ENCODE measurements at places on chromosomes 2 and 18.

DNA sequence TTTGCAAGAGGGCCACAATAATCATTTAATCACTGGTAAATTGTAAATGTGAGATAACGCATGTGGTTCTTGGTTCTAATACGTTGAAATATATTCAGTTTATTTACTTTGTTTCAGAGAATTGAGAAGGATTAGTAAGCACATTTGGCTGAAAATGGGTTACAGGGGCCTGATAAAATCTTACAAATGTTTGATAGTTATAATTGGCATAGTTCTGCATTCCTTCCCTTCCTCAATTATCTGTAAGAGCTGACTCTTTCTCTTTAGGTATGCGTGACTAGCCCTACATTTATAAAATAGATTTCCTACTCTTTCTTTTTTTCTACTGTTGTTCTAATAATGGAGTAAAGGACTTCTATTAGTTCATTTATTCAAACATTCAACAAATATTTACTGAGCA lies 685.2 kb downstream of the NUP35 start:
- no peak for DNase-seq

DNA sequence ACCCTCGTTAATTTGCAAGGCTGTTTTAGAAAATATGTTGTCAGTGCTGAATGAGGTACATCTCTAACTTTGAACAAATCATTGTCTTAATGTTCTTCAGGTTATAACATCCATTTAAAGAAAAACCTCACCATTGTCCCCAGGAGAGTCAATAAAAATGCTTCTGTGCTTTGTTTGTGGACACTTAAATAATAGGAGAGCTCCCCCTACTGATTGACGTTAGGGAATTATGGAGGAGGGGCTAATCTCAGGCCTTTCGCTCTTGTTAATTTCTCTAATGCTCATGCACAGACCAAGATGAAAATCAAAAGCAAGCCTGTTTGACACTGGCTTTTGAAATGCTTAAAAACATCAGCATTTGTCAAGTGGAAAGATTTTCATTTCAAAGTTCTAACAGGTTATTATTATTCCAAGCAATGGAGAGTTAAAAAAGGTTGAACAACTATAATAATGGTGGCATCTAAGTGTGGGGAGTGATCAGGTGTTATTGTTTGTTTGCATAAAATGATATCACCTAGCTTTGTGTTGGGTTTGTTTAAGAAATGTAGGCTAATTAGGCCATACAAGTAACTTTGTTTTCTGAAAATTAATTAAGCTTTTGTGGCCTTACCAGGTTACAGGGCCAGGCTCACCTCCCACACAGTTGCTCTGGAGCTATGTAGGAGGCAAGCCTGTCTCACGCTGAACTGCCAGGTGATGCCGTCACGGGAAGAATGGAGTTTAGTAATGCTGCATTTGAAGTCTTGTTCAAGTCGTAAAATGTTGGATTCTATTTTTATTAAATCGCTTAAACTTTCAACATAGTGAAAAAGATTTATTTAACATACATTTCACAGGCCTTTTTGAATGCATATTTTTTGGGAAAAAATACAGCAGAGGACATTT lies 51.7 kb upstream of the SMIM21 start:
- peak; percentile 64 for DNase-seq

DNA sequence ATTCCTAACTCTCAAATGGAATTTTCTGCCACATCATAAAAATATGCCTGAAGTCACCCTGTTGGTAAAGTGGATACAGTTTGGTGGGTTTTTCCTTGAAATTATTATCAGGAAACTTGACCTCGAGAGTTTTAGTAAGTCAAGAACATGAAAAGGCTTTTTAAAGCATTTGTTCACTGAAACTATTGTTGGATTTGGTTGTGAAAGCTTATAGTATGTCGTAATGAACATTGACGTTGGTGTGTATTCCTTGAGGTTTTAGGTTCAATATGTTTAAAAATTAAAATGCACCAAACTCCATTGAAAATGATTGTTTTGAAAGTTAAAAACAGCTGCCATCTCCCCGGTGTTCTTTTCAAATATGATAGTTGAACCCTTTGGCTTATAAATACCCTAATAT lies 30.8 kb downstream of the AOX1 start:
- no peak for DNase-seq

- no peak for DNase-seq
Observed at GRCh38 chr18:76882146-76882545, 59.8 kb downstream of the ZNF236 start.

- DNase-seq, result no peak
Observed at GRCh38 chr2:182608181-182608845, 107.7 kb upstream of the DNAJC10 start.

- no peak for DNase-seq
Observed at GRCh38 chr18:66264130-66264529, 339.8 kb downstream of the CDH19 start.

DNA sequence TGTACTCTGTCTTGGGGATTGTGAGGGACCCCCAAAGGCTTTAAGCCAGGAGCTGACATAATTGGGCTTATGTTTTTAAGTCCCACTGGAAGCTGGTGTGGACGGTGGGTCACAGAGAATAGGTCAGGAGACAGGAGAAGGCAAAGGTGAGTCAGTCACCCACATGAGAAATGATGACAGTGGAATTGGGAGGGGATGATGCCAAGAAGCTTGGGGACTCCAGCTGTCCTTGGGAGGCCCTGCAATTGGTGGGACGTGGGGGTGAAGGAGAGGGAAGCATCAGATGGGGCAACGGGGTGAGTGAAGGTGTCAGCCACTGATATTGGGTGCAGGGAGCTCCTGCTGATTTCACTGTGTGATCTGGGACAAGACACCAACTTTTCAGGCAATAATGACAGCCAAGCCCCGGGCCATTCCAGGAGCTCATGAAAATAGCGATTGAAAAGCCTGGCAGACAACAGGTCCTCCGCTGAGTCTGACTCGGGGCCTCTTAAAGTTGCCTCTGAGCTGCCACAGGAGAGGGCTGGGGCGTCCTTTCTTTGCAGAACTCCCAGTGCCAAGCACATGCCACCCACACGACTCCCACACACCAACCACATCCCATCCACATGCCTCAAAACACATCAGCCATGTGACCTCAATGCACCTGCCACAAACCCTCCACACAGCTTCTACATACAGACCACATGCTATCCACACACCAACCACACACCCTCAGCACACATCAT lies 13.4 kb downstream of the TNS1 start:
- DNase-seq, result no peak

- no peak for DNase-seq
Observed at GRCh38 chr2:43051338-43051737, 175.1 kb downstream of the ZFP36L2 start.

DNA sequence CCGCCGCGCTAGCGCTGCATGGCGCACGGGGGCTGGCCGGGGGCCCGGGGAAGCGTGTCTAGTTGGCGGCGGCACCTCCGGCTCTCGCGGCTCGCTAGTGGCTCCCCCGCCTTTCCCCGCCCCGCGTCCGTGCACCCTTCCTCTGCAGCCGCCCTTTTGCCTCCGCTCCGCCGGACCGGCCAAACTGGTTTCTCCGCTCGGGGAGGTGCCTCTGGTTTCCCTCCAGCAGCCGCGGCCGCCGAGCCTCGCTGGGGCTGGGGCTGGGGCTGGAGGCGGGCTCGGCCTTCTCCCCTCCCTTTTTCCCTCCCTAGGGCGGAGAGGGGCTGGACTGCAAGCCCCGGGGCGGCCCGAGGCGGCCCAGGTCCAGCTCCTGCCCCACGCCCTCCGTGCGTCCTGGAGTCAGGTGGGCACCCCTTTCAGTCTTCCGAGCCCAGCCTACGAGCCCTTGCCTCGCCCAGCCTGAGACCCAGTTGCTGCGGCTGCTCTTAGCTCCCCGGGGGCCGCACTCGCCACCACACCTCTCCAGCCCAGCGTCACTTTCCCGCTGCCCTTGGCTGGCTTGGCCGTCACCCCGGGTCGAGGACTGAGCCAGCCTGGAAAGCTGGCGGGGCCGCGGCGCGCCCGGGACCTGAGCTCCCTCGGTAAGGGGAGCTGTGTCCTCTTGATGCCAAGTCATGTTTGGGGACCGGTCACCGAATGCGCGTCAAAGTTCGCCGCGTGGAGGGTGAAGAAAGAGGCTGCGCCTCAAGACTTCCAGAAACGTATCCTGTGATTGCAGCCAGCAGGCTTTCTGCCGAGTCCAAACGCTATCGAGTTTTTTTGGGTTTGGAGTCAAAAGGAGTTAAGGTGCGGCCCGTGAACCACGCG lies at the start of gene ATP8B1:
Gene ATP8B1 (minus strand): TSS at position 213 of the 867 bp plus-strand sequence. CDS start 71,508 bp downstream, outside the sequence.
- DNase-seq, result peak; percentile 61

- DNase-seq, result no peak
Observed at GRCh38 chr2:71613403-71613952, 160.1 kb downstream of the DYSF start.

DNA sequence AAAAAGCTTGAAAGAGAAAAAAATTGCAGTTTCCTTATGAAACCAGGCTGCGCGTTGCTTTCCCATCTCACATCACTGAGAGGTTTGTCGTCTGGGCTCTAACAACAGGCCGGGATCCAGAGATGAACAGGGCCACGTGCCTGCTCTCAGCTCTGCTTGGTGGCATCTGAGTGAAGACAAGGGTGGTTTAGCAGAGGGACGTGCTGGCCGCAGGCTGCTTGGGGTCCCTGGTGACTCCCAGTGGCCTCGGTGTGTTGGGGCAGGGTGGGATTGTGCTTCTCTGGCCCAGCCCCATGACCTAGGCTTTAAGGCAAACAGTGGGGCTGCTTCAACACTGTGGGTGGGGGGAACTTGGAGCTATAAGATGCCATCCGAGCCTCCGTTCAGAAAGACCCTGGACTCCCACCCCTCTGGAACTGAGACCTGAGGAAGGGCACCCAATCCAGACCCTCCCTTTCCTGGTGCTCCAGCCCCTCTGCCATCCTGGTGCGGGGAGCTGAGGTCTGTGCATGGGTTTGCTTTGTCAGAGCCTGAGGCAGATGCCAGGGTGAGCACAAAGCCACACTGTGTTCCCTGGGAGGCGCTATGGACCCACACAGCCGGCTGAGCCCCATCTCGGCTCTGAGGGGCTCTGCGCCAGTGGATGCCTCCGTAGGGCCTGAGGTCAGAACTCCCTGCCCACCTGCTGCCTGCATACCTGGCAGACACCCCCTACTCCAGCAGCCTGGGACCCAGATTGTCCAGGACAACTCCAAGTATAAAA lies 18.4 kb upstream of the HPCAL1 start:
- no peak for DNase-seq

- no peak for DNase-seq
Observed at GRCh38 chr2:9143264-9143815, 63.3 kb upstream of the ASAP2 start.

DNA sequence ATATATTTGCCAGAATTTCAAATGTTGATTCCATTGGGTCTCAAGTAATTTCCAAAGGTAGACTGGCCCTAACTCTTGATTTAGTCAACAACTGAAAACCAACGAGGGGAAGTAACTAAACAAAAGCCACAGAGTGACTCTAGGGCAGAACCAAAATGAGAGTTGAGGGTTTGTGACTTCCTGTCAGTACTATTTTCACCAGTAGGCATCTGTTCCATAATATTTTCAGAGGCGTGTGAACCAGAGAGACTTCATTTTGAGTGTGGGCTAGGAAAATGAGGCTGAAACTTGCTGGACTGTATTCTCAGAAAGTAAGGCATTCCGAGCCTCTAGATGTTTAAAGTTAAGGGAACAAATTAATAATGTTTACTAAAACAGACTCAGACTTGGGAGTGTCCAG lies 70.6 kb downstream of the GDF7 start:
- DNase-seq, result no peak

DNA sequence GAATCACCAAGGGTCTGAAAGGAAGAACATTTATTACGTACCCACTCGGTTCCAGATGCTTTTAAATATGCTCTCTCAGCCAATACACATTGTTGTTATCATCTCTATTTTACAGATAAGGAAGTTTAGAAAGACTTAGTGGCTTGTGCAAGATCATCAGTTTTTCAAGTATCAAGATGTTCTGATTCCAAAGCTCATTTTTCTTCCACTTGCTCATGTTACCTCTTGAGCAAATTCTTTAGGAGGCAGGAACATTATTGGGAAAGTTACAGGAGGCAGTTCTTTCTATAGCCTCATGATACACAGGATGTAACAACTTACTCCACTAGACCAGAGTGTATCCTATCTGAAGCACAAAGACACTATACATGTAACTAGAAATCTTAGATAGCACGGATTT lies 65.0 kb upstream of the MMADHC start:
- DNase-seq, result no peak

DNA sequence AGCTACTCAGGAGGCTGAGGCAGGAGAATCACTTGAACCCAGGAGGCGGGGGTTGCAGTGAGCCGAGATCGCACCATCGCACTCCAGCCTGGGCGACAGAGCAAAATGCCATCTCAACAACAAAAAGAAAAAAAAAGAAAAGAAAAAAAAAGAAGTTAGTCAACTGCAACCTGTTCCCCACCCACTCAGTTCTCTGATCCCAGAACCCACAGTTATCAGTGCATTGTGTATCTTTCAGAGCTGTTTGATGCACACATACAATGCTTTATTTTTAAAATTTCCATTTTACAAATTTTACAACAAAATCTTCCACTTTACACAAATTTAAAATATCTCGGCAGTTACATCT lies 14.0 kb downstream of the RNU2-63P start:
- DNase-seq, result no peak

DNA sequence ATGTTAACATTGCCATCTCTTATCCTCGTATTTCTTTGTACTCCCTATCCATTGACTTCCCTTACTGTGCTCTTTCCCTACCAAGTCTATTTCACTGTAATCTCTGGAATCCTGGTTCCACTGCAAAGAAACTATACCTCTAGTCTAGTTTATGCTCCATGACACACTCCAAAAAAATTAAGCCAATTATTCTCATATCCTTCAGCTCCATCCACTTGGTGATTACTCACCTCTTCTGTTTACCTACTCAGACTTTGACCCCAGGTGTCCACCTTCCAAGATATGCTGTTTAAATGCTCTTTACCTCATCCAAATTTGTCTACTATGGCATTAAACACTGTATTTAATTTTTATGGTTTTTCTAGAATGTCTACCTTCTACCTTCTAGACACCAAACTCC lies 137.9 kb downstream of the ATAD2B start:
- DNase-seq, result no peak

GRCh38 chr18:79878741-79879378 lies 72.6 kb downstream of the SLC66A2 start:
- DNase-seq, result no peak

DNA sequence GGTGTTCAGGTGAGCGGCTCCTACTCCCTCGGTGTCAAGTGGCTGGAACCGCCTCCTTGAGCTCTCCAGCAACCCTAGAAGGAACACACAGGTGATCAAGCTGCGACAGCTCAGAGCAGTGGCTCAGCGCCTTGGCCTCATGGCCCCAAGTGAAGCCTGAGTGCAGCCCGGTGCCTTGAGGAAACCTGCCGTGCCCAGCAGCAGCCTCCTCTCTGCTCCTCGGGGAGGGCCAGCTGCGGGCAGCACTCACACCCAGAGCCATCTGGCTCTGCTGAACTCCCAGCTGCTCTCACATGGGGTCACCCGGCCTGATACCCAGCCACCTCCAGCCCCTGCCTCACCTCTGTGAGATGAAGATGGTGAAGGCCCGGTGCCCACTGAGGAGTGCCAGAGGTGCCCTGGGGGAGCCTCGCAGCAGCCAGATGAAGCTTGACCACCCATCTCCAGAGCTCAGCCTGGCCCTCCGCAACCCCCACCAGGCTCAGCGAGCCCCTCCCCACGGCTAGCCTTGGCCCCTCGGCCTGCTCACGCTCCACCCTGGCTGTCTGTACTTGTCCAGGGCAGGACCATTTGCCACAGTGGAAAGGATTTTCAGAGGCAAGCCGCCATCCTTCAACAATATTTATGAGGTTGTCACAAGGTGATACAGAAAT lies 70.6 kb upstream of the RAB6C start:
- no peak for DNase-seq
